ENCODE measurements at places on chromosomes 1 and 21. TPM values are rescaled to one million over a fixed set of nuclear protein-coding genes. Genes with fewer than 3 reads are reported as not detected.

Gene RIIAD1
- polyA plus RNA-seq = not detected

Gene VCAM1
- polyA plus RNA-seq = 45.8 TPM

Gene PCAT6
- polyA plus RNA-seq = 4.0 TPM

Gene SEC16B
- 3.6 TPM for polyA plus RNA-seq

Gene DYRK1A
- 60.0 TPM for polyA plus RNA-seq

Gene AIM2
- not detected for polyA plus RNA-seq

Gene ARHGAP29
- polyA plus RNA-seq = 69.0 TPM

Gene ENO1
- 831 TPM for polyA plus RNA-seq

Gene PRKCZ
- polyA plus RNA-seq = 32.8 TPM

Gene CD2
- 0.45 TPM for polyA plus RNA-seq

Gene CD53
- polyA plus RNA-seq = 4.3 TPM

Gene RIPK4
- polyA plus RNA-seq = 16.5 TPM

Gene DNAI4
- 15.7 TPM for polyA plus RNA-seq

Gene FAM72C
- 3.3 TPM for polyA plus RNA-seq

Gene HLX
- polyA plus RNA-seq = 9.0 TPM

Gene NHLH1
- polyA plus RNA-seq = 0.14 TPM

Gene ACOT11
- polyA plus RNA-seq = 9.0 TPM

Gene TSPAN2
- 46.3 TPM for polyA plus RNA-seq

Gene LRRC38
- not detected for polyA plus RNA-seq

Gene IARS2
- polyA plus RNA-seq = 95.9 TPM

Gene C1orf146
- polyA plus RNA-seq = not detected

Gene ZNF695
- polyA plus RNA-seq = 4.0 TPM

Gene OLFM3
- polyA plus RNA-seq = 28.3 TPM

Gene SLC2A5
- 0.73 TPM for polyA plus RNA-seq

Gene NME7
- 149 TPM for polyA plus RNA-seq

Gene PAPPA2
- polyA plus RNA-seq = 67.1 TPM

Gene ATP1A4
- 1.2 TPM for polyA plus RNA-seq

Gene NR5A2
- polyA plus RNA-seq = 2.9 TPM

Gene CTBS
- polyA plus RNA-seq = 27.5 TPM

Gene LEPR
- 11.7 TPM for polyA plus RNA-seq

Gene GBP5
- polyA plus RNA-seq = 0.22 TPM

Gene C8B
- not detected for polyA plus RNA-seq

Gene LCE1E
- polyA plus RNA-seq = not detected

Gene PGLYRP4
- not detected for polyA plus RNA-seq

Gene BRINP3
- polyA plus RNA-seq = 8.9 TPM

Gene VHLL
- not detected for polyA plus RNA-seq

Gene KCNJ10
- 32.6 TPM for polyA plus RNA-seq

Gene TAS1R1
- polyA plus RNA-seq = 0.07 TPM

Gene ZC3H11A
- 137 TPM for polyA plus RNA-seq

Gene TSTD1
- polyA plus RNA-seq = 45.9 TPM

Gene SERPINC1
- 0.32 TPM for polyA plus RNA-seq

Gene EPS15
- 43.3 TPM for polyA plus RNA-seq

Gene BCAN
- 0.12 TPM for polyA plus RNA-seq

Gene SPRR1A
- polyA plus RNA-seq = not detected

Gene ZNF593
- 16.2 TPM for polyA plus RNA-seq

Gene CDA
- polyA plus RNA-seq = 6.7 TPM

Gene TADA1
- polyA plus RNA-seq = 29.2 TPM
